ENCODE measurements at places on chromosomes 7 and 10.
A peak's percentile ranks its signal among the peaks of the same experiment; 100 is the strongest.

- no peak for DNase-seq
These were observed 11.7 kb upstream of the SLF2 start for GRCh38 chr10:100901051-100901450.

DNA sequence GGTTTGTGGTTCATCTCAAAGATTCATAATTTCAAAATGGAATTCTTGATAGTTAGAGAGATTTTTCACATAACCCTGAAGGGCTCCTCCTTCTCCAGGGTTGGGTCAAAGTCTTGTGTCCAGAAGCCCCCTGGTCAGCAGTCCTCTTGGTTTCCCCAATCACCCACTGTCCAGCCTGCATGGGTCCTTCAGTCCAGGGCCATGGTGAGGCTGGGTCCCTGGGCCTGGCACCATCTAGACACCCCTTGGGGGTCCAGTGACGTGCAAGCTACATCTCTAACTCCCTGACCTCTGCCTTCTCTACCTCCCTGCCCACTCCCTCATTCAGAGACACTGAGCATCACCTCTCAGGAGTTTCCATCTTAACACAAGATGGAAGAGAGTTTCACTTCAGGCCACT is 26.1 kb downstream of the ANXA8 start:
- no peak for DNase-seq

DNA sequence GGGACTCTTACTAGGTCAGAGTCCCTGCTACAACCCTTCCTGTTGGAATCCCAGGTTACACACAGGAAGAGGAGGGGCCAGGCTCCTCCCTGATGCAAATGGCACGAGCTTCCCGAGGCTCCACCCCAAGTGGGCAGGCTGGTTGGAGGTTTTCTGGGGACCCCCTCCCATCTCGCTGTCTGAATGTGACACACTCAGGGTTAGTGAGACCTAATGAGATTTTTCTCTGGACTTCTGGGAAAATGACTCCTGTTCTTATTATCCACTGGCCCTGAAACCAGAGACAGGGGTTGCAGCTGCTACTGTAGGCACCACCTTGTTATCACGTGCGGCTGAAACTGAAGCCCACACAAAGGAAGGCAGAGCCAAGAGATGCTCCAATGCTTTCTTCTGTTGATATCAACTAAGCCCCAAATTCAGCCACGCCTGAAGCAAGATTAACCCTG is 103.3 kb downstream of the FAM107B start:
- no peak for DNase-seq

DNA sequence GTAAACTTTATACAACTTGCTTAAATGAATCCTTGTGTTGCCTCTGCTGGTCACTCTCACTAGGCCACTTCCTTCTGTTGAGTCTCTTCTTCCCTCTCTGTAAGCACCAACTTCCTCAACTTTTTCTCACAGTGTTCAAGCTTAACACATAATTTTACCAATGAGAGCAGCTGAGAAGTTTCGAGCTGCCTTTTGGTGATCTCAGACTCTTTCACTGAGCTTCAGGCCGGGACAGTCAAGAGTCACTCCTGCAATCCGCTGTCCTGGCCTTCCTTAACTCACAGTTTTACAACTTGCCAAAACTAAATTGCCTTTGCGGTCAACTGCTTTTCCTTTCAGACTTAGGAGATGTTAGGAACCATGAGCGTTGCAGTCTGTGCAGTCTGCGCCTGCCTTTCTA is 47.4 kb downstream of the PRPF18 start:
- no peak for DNase-seq

DNA sequence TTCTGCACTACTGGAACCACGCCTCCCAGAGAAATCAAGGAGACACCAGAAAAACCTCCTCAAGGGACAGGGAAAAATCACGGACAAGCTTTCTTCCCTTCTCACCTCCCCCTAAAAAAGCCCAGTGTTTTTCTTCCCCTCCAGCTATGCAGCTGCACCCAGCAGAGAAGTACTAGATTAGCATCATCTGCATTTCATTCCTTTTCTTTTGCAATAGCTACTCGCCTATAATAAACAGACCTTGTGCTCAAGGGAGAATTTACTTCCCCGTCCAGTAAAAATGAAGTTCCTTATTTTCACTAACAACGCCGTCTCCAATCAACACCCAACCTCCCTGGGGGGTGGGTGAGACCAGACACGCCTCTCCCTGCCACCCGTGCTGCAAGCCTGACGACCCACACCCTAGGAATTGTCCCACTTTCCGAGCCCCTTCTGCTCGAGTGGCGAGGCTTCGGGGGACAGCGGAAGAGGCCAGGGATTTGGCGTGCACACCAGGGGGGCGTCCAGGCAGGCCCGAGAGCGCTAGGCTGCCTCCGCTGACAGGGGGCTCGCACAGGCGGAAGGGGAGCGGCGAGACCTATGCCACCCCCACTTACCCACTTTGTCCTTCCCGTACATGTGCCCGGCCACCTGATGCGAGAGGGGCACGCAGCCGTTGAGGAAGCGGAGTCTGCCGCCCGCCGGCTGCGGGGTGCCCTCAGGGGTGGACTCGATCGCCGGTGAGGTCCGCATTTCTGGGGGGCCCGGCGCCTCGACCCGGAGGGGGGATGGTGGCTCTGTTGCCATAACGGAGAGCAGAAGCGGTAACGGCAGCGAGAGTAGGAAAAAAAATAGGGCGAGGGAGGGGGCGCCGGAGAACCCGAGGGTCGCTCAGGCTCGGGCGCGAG is 625 bp downstream of the IPMK start:
- DNase-seq = peak; percentile 59

DNA sequence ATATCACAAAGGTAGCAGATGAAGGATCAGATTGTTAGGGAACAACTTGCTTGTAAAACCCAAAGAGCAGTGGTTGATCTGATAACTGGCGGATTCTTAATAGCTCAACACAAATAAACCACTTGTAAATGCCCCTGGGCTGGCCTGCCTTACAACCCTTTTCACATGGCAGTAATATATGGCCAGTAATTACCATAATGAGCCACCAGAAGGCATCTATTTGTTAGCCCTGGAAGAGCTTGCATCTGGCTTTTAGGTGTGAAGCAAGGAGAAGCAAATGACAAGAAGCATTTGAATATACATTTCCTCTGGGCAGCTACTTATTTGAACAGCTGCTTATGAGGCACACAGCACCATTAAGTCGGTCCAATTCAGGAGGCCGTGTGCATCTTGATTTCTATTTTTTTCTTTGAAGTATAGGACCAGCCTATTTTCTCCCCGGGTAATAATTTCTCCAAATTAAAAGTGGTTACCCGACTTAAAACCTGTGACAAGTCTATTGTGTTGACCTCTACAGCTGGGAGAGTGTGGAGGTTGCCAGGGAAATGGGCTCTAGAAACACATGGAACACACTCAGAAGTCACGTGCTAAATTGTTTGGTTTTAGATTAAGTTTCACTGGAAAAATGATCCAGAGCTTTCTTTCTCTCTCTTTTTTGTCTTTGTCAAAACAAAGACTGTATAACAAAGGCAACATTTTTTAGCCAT is 113.4 kb downstream of the SEM1 start:
- DNase-seq = no peak

- DNase-seq = no peak
These were observed 27.9 kb upstream of the HNRNPH3 start for GRCh38 chr10:68303849-68304412.

DNA sequence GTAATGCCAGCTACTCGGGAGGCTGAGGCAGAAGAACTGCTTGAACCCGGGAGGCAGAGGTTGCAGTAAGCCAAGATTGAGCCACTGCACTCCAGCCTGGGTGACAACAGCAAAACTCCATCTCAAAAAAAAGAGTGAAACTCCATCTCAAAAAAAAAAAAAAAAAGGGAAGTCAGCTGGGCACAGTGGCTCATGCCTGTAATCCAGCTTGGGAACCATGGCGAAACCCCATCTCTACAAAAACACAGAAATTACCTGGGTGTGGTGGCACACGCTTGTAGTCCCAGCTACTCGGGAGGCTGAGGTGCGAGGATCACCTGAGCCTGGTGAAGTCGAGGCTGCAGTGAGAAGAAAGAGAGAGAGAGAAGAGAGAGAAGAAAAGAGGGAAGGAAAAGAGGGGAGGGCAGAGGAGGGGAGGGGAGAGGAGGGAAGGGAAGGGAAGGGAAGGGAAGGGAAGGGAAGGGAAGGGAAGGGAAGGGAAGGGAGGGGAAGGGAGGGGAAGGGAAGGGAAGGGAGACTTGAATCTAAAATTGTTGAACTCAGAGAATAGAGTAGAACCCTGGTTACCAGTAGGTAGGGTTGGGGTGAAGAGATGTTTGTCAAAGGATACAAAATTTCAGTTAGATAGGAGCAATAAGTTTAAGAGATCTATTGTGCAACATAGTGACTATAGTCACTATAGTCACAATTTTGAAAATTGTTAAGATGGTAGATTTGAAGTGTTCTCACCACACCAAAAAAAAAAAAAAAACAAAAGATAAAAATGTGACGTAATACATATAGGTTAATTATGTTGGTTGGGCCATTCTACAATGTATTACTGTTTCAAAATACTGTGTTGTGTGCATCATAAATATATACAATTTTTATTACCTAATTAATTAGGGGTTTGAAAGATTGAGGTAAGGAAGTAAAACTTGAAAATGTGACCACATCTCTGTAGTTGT is 2.5 kb downstream of the SLC16A9 start:
- no peak for DNase-seq

- no peak for DNase-seq
These were observed 126.8 kb upstream of the FAM20C start for GRCh38 chr7:65554-65953.

DNA sequence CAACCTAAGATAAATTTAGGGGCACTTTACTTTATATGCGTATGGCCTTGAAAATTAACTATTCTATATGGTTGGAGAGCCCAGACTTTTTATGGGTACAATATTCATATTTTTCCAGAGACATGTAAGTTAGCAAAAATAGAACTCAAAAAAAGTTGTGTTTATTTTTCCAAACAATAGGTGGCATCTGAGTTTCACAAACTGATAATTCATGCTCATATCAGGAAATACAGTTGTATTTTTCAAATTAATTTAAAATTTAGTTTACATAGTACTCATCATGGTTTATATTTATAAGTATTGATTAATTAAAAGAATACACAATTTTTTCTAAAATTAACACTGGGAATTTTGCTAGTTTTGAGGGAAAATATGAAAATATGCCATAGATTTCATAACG is 34.6 kb downstream of the ANKRD7 start:
- no peak for DNase-seq

GRCh38 chr10:98195120-98195519 is 60.7 kb downstream of the R3HCC1L start:
- no peak for DNase-seq
